ENCODE measurements at places on chromosomes 5 and 9.
A peak's percentile ranks its signal among the peaks of the same experiment; 100 is the strongest.

DNA sequence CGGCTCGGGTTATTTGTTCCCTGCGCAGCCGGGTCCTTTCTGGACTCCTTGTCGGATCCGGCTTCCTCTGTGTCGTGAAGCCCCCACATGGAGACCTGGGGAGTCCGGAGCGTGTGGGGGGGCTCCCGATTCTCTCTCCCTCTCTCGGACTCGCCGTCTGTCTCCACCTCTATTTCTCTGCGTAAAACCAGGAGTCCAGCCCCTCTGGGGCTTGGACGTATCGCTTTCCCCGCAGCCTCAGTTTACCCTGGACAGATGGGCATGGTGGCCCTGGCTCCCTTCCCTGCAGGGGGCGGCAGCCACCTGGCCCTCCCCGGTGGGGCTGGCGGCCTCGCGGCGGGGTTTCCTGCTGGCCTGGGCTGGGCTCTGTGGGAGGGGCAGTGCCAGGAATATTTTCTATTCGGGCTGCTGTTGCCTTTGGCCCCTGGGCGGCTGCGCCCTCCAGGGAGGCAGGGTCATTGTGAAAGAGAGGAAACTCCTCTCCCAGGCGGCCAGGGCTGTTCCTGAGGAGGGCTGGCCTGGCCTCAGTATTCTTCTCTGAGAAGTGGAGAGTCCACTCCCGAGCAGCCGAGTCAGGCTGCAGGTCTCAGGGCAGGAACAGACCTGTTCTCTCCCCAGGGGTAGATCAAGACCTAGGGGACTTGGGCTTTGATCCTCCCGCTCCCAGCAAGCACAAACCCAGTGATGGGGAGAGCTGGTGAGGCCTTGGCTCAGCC lies 665 bp downstream of the ASS1 start:
- DNase-seq: peak; percentile 42

DNA sequence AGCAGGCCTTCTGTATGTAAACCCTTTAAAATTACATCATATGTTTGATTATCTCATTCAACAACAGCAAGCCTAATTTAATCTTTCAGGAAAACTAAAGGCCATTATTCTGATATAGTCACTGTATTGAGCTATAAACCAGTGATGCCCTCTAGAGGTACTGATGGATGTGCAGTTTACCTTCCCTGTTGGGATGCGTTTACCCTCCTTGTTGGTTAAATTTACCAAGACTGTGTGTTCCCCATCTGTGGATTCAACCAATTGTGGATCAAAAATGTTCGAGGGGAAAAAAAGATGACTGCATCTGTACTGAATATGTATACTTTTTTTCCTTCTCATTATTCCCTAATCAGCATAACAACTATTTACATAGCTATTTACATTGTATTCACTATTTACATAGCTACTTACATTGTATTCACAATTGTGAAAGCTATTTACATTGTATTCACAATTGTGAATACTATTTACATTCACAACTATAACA lies 3.7 kb upstream of the BAAT start:
- DNase-seq: no peak

GRCh38 chr5:105617436-105618215 lies 2053.1 kb downstream of the EFNA5 start:
- DNase-seq: no peak

GRCh38 chr9:13088720-13089427 lies 190.6 kb downstream of the MPDZ start:
- DNase-seq: peak; percentile 16

DNA sequence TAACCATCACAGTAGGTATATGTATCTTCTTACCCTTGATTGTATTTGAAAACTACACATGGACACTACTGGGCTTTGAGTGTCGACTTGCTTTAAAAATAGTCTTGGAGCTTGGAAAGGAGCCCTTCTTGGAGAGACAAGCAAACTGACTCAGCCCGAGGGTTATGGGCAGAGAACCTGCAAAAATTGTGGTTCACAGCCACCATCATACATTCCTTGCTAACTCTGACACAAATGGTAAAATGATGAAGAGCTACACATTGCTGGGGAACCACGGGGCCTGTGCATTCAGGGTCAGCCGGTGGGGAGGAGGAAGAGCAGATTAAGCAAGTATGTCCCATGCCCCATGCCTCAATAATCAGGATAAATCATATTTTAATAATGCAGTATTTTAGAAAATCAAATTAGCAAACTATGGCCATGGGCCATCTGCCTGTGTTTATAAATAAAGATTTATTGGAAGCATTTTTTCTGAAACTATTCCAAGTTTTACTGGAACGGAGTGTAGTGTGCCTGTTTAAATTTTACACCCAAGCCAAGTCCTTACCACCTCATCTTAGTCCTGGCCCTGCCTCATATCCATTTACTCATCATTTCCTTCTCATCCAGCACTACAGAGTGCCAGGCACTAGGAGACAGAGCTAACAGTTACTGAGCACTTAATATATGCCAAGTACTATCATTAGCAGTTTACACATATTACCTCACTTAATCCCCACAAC lies 195.7 kb downstream of the PALM2AKAP2 start:
- DNase-seq: no peak

DNA sequence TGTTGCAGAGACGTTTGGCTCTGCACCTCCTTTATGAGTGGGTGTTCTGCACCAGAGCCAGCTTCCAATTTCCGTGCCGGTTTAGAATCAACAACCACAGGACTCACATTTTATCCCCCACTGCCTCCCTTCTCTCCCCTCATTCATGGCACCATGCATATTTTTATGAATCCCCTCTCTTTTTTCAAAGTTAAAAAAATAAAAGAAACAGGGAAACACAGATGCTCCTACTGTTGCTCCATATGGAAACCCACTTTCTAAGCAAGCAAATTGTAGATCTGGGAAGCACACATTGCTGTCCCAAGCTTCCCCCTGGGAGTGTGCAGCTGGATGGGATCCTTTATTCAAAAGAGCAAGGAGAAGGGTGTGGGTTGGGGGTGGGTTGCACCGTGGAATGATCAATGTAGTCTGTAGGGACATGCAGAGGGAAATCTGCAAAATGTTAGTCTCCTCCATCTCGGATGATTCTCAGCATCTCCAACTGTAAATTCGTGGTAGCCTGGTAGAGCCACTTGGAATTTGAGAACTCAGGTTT lies 410.0 kb upstream of the ADAMTSL1 start:
- no peak for DNase-seq

GRCh38 chr9:35736201-35736633 lies 3.8 kb downstream of the CREB3 start:
- DNase-seq: peak; percentile 72

DNA sequence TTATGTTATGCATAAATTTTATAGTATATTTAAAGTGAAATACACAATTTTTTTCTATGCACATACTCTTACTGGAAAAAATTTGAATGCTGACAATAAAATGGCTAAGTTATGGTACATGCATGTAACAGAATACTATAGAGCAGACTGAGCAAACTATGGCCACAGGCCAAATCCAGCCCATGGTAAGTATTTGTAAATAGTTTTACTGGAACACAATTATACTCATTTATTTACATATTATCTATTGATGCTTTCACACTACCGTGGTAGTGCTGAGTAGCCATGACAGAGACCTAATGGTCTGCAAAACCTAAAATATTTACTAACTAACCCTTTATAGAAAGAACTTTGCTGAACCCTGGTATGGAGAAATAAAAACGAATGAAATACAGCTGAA lies 45.7 kb downstream of the TEX10 start:
- DNase-seq: no peak

GRCh38 chr5:96660971-96661854 lies 963 bp upstream of the CAST start:
- peak; percentile 13 for DNase-seq

GRCh38 chr9:86966852-86967511 lies 19.7 kb upstream of the GAS1 start:
- no peak for DNase-seq

DNA sequence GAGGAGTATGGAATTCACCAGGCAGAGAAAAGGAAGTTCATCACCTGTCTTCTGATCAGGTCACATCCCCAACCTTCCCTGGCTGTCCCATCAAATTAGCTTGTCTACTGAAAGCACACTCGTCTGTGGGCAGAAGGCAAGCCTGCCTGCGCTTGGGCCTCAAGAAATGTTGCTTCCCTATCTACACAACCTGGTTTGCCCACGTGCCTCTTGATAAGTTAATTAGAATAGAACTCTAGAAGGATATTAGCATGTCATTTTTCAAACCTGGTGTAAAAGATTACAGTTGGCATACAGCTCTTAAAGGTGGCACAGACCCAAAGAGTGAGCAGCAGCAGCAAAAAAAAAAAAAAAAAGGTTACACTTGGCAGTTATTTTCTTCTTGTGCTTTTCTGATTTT lies 5.1 kb downstream of the TTC23L start:
- no peak for DNase-seq

DNA sequence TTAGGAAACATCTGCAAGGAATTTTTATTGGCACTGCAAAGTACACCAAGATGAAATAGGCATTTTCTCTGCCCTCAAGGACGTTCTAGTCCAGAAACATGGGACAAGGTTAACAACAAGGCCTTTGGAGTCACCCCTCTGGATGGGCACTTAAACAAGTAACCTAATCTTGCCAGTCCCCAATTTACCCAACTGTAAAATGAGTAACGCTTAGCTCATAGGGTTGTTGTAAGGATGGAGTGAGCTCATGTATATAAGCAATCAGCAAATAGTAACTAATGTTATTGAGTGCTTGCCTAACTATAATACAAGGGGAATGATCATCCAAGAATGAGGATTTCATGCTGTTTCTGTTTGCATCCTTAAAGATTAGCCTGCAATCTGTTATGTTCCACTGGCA lies 189.3 kb downstream of the PAPPA start:
- no peak for DNase-seq

GRCh38 chr5:73486119-73486899 lies 11.9 kb upstream of the BTF3 start:
- no peak for DNase-seq

GRCh38 chr9:137918331-137919094 lies 40.9 kb downstream of the CACNA1B start:
- peak; percentile 2 for DNase-seq

GRCh38 chr5:95969055-95969454 lies 7.4 kb upstream of the ELL2 start:
- no peak for DNase-seq

DNA sequence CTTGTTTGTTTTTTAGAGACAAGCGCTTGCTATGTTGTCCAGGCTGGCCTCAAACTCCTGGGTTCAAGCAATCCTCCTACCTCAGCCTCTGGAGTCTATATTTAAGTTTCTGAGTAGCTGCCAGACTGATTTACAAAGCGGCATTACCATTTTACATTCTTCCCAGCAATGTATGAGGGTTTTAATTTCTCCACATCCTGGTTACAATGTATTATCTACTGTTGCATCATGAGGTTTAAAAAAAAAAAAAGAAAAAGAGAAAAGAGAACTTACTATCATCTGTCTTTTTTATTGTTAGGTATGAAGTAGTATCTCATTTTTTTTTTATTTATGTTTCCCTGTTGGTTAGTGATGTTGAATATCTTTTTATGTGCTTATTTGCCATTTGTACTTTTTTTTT lies 18.9 kb upstream of the CLINT1 start:
- DNase-seq: no peak
